SIG-M5 (cell line): ENCODE measurements at places on chromosomes 11 and 22.

DNA sequence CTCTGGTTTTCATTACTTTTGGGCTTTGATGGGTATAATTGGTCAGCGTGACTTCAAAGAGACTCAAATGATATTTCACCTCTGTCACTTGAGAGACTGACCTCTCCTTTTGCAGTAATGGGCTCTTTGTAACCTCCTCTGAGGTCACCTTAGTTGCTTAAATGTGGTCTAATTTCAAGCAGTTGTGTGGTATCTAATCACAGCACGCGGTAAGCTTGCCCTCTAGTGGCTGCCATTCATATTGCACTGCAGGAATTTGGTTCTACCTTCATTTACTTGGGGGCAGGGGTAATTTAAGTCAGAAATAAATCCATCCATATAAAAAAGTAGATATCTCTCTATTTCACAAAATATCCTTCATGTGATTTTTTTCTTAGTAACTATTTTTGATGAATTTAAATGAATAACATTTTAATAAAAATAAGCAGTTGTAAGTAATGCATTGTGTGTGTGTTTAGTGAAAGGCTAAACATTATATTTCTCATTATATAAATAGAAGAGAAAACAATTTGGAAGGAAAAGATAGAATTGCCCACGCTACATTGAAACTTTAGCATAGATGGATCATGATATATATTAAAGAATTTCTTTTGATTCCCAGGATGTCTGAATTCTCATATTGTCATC is 55.0 kb upstream of the ANO3 start:
- DNase-seq = no peak

- no peak for DNase-seq
Observed at GRCh38 chr11:11260903-11261302, 92.1 kb downstream of the CSNK2A3 start.

DNA sequence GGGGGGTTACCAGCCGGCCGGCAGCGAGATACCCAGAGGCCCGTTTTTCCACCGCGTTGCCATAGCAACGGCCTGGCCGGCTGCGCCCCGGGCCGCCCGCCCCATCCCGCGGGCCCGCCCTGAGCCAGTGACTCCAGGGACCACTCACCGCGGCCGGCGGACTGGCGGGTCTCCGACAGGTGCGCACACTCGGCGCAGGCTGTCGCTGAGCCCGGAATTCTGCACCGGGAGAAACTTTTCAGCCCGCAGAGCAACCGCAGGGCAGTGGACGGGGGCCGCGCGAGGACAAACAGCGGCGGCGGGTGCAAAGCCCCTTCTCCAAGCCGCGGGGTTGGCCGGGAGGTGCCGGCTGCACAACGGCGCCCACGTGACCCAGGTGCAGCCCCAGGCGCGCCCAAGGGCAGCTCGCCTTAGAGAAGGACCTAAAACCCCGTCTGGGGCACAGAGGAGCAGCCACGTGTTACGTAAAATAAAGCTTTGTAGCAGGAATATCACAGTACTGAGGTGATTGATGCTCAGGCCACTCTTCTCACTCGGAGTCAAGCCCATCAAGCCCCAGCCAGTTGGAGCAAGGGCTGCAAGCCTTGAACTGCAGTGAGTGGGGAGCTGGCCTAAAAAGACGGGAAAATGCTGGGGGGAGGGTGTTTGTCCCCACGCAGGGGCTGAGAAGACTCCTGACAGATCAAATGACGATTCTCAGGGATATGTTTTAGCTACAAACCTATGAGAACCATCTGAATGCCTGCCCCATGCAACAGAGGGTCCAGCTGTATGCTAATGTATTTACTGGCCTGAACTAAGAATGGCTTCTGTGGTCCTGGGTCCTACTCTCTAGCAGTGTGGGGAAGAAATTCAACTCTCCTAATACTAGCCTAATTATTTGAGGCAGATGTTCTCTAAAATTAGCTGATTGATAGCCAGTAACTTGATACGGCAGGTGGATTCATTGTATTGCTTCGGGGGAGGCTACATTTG is at the start of gene STK33:
Gene STK33 (minus strand): TSS at position 294 of the 975 bp plus-strand sequence. CDS start 119,323 bp downstream, outside the sequence.
- DNase-seq = no peak

- no peak for DNase-seq
Observed at GRCh38 chr11:6674862-6675261, 8.3 kb downstream of the MRPL17 start.

- no peak for DNase-seq
Observed at GRCh38 chr11:112785149-112785548, 176.1 kb upstream of the NCAM1 start.

- no peak for DNase-seq
Observed at GRCh38 chr11:10594407-10594806, 25.9 kb upstream of the LYVE1 start.

DNA sequence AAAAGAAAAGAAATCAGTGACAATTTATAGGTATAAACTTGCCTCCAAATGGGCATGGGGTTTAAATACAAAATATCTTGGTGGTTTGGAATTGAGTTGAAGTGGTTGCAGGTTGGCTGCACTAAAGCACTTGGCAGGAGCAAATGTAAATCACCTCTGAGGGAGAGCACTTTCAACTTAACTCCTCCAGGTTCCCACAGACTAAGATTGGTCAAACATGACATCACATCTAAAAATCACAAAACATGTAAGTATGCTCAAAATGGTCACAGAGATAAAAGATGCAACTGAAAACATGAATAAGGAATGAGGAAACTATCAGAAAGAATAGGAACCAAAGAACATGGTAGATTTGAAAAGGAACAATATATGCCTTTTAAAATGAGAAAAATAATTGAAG is 12.3 kb upstream of the SHANK3 start:
- DNase-seq = no peak

GRCh38 chr22:19853879-19854777 is 546 bp downstream of the GNB1L start:
- DNase-seq = no peak

DNA sequence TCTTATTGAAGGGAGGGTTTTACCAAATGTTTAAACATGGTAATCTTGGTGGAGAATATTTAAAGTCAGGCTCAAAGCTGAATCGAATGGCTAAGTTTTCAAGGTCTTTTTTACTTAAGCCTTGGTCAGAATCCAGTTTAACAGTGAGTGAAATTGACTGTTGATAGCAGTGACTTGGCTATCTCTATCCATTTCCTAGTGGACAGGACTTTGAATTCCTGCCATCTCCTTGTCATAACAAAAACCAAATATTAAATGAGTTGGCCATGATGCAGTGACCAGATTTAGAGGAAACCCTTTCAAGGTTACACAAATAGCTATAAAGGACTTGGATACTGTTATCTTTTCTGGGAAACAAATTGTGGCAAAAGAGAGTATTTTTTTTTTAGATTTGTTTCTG is 92.0 kb downstream of the JRKL start:
- no peak for DNase-seq

GRCh38 chr11:72014761-72015320 is 16.1 kb downstream of the IL18BP start:
- DNase-seq = no peak

DNA sequence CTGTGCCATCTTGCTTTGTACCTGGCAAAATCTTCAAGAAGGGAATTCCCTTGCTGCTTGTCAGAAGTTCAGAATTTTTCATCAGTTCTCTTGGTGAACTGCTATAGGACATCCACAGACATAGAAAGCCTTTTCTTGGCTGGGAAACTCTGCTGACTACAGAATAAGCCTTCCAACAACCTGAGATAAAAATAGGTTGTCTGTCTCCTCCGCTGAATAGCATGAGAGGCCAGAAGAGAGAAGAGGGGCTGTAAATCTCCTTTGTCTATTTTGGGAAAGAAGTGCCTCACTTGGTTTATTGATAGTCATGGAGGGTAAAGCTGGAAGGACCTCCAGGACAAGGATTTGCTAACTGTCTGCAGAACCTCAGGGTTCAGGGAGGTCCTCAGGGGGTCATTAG is 48.2 kb downstream of the C11orf91 start:
- DNase-seq = no peak

DNA sequence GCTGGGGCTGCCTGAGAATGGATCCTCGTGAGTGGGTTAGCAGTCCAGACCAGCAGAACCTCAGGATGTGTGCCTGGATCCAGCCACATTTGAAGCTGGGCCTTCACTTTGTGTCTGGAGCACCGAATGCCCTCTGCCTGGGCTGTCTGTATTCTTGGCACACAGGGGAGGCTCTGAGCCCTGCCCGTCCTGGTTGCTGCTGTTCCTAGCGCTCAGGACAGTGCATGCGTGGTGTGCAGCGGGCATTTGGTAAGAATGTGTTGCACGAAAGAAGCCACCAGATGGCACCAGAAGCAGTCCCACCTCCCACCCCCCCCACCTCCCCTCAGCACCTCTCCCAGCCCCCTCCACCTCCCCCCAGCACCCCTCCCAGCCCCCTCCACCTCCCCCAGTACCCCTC is 4.1 kb upstream of the MAPK11 start:
- DNase-seq = no peak

DNA sequence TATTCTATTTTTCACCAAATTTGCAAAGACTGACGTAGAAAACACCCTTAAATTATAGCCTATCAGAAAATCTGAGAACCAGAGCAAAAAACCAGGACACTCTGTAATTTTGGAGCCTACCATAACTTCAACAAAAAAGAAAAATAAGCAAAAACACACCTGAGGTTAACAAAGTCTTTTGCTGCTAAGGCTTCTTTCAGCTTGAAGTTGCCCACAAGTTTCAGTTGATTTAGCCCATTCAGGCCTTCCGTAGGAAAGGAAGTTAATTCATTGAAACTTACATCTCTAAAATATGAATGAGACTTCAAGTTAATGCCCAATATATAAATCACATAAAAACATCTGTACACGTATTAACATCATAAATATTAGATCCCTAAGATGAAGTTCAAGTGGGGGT is 10.4 kb upstream of the CCDC34 start:
- no peak for DNase-seq

- DNase-seq = no peak
Observed at GRCh38 chr22:31983911-31984656, 39.7 kb downstream of the YWHAH start.

- no peak for DNase-seq
Observed at GRCh38 chr22:48099251-48099650, 1336.8 kb downstream of the TBC1D22A start.
